ENCODE measurements at places on chromosomes 6 and 20.

- no peak for DNase-seq
Observed at GRCh38 chr6:139256087-139256486, 35.7 kb downstream of the TXLNB start.

DNA sequence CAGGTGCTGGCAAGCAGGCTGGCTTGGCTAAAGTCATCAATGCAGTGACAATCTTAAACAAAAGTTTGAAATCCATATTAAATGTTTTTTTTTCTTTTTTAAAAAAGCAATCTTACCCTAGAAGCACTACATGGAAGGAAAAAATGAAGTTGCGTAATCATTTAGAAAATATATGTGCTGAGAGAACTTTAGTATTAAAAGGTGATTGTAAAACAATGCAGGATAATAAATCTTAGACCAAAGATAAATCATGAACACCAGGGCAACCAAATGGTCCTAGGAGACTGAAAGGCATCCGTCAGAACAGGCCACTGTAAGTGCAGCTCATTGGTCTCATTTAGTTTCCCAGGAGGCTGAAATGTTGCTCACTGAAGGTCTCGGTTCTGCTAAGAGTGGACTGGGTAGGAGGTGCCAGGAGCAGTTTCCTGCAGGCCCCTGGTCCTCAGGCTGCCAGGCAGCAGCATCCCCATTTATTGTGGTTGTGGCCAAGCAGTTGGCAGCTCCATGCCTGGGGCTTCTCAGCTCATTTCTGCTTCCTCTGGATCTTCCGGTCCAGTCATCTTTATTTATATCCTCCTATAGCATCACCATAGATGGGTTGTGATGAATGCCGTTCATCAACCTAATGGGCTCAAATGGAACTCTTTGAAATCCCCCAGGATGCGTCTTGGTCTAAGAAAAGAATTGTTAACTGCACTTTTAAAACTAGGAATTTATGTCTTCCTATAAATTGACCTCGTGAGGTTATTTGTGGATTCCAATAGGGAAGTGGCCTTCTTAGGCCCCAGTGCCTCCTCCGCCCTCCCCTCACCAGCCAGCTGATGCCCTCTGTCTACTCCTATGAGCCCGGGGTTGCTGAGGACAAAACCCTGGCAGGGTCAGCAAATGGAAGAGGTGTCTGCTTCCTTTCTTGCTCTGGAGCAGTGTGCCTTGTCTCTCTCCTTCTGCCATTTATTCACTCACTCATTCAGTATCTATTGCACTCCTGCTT, 269.0 kb downstream of the UST start:
- DNase-seq: no peak

DNA sequence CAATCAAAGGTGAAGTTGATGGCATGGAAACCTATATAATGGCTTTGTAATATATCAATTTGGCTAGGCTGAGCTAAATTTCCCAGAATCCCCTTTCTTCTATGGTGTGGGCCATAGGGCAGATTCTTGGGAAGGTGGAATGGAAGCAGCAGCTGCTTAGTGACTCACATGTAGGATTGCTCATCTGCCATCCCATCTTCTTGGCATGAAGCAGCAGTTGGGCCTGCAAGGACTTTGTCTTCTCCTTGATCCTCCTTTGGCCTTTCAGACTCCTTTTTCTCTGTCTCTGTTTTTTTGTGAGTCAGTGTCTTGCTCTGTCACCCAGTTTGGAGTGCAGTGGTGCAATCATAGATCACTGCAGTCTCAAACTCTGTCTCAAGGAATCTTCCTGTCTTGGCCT, 52.6 kb upstream of the CEP162 start:
- no peak for DNase-seq

- no peak for DNase-seq
Observed at GRCh38 chr20:58401162-58401561, 12.1 kb downstream of the VAPB start.

Measured in NCI-H1105 (cell line).